ENCODE measurements at places on chromosomes 5 and 9. TPM values are rescaled to one million over a fixed set of nuclear protein-coding genes. Genes with fewer than 3 reads are reported as not detected.

LCN6 gene
- total RNA-seq, result not detected

PHYKPL gene
- total RNA-seq, result 78.2 TPM

DNA sequence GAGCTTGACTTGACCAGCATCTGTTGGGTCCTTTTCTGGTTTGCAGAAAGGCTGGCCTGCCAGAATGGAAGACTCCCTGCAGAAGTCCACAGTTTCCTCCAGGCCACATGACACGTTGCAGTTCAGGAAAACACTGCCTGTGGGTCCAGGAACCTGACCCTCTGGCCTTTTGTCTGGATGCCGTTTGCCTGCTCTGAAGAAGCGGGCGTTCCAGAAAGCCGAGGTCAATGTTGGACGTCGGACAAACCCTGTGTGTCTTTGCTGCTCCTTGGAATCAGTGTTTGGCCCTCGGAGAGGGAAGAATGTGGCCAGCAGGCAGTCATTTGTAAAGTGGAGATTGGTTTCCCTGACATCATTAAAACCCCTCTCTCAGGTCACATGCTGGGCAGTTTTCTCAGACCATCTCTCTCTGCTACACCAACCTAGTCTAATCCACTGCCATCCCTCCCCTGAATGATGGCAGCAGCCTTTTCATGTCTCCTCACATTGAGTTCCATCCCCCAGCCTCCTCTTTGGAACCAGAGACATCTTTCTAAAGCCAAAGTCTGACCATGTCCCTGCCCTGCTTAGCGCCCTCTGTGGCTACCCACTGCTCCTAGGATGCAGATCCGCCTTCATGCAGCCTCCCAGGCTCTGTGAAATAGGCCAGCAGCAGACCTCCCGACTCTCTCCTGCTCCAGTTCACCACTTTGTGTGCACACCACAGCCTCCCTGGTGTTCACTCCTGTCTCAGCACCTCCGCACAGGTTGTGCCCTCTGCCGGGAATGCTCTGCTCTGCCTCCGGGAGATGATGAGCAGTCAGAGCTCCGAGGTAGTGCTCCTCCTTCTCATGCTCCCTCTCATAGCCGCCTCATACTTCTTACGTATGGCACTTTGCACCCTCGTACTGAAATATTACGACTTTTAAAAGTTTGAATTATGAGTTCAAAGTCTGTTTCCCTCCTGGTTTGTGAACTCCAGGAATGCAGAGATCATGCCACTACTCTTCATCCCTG lies 75.6 kb downstream of the RALGPS1 start:
- no peaks in the 10 kb centered on the region for H3K36me3 ChIP-seq
- no peak for DNase-seq
- no peak overlapping the region for H3K4me3 ChIP-seq
- no peaks in the 10 kb centered on the region for H3K27me3 ChIP-seq
- peaks cover 23% of the 10 kb centered on the region for H3K4me1 ChIP-seq

- no peak overlapping the region for H3K4me3 ChIP-seq
- H3K27me3 ChIP-seq, result no peaks in the 10 kb centered on the region
- H3K4me1 ChIP-seq, result peaks cover 15% of the 10 kb centered on the region
- DNase-seq, result no peak
Measured at GRCh38 chr5:72814864-72815263, 1.6 kb upstream of the TNPO1 start.

DNA sequence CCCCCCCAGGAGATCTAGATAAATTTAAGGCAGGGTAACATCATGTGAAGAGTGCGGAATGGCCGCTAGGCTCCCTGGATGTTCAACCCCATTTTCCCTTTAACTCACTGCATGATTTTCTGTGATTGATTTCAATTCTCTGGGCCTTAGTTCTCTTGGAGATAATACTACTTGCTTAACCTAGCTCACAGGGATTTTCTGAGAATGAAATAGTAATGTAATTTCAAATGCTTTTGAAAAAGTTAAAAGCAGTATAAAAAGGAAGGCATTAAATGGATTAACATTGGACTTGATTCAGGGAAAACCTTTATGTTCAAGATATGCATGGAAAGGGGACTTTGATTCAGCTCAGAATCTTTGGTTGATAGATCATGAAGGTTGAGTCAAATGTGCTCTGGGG lies 90.9 kb downstream of the KIF4B start:
- H3K27ac ChIP-seq, result no peak overlapping the region
- DNase-seq, result no peak
- H3K4me1 ChIP-seq, result no peaks in the 10 kb centered on the region
- no peaks in the 10 kb centered on the region for H3K36me3 ChIP-seq
- no peaks in the 10 kb centered on the region for H3K27me3 ChIP-seq
- no peak overlapping the region for H3K4me3 ChIP-seq

DNA sequence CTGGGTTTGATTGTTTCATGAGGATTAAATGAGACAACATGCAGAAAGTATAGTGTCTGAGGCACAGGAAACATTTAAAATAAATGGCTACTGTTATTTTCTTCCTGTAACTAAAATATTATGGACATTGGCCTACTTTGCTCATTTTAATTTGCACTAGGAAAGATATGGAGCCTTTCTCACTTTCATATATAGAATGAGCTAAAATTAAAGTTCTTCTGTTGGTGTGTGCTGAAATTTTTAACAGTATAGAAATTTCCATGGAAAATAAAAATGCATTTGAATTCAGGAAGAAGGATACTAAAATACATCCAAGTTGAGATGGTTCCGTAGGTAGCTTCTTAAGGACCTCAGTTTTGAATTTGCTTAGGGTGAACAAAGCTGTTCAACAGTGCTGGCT lies 131.9 kb downstream of the MAST4 start:
- no peaks in the 10 kb centered on the region for H3K36me3 ChIP-seq
- no peak for DNase-seq
- no peaks in the 10 kb centered on the region for H3K4me1 ChIP-seq
- H3K27me3 ChIP-seq, result no peaks in the 10 kb centered on the region
